Suprapubic skin (tissue), 4 donors: ENCODE measurements at places on chromosomes 3 and 15. TPM values are rescaled to one million over a fixed set of nuclear protein-coding genes. Genes with fewer than 3 reads are reported as not detected.

DNA sequence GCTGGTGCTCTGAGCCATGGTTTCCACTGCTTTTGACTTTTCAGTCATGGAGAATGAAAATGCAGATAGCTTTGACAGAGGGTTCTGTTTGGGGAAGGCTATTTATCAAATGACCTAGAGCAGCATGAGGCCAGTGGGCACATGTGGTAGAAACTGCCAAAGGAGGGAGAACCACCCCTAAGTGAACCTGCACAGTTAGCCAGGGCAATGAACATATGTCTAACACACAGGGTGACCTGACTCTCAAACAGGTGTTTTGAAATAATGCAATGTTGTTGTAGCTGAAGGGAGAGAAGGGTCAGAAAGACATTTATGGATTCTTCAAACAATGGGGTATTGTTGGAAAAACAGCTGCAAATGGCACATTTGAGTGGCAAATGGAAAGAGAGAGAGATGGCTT lies 174.4 kb upstream of the FAM3D start:
- H3K36me3 ChIP-seq = no peaks in the 10 kb centered on the region
- H3K27ac ChIP-seq = no peak overlapping the region
- no peak for DNase-seq
- no peak overlapping the region for H3K4me3 ChIP-seq
- no peaks in the 10 kb centered on the region for H3K27me3 ChIP-seq

- H3K4me1 ChIP-seq = peaks cover 11% of the 10 kb centered on the region
- DNase-seq = no peak
- H3K27me3 ChIP-seq = peaks cover 24% of the 10 kb centered on the region
- no peak overlapping the region for H3K27ac ChIP-seq
Measured at GRCh38 chr15:96348112-96349027, 17.9 kb downstream of the NR2F2 start.

DNA sequence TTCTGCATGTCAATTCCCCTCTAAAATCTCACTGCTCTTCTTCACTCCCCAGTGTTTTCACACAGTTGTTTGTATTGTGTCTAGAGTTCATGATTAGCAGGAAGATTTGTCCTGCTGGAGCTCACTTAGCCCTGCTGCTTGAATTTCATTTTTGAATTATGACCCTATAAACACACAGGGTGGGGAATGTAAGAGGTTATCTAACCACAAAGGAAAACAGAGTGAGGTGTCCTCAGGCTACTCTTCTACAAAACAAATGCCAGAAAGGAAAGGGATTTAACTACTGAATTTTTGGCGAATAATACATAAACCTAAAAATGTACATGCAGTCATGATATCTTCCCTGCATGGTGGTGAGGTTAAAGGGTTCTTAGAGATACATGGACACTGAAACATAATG lies 215.1 kb upstream of the CNTN4 start:
- no peaks in the 10 kb centered on the region for H3K4me1 ChIP-seq
- no peak overlapping the region for H3K4me3 ChIP-seq
- no peak for DNase-seq
- H3K27ac ChIP-seq = no peak overlapping the region

DNA sequence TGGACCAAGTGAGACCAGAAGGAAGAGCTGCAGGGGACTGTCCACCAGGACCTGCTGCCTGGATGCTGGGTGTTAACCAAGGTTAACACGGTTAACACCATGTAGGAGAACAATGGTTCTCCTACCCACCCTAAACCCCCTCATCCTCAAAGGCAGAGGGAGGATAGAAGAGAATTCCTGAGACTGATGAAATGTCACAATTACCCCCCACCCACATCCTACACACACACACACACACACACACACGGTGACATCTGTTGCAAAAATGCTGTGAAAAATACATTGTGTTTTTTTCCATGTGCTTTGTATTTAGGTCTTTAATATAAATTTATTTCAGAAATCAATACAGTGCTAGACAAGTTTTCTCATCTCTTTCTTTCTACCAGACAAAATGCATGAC lies 113.9 kb upstream of the HES1 start:
- no peak overlapping the region for H3K27ac ChIP-seq
- DNase-seq = no peak
- H3K4me3 ChIP-seq = no peak overlapping the region
- no peaks in the 10 kb centered on the region for H3K36me3 ChIP-seq

DNA sequence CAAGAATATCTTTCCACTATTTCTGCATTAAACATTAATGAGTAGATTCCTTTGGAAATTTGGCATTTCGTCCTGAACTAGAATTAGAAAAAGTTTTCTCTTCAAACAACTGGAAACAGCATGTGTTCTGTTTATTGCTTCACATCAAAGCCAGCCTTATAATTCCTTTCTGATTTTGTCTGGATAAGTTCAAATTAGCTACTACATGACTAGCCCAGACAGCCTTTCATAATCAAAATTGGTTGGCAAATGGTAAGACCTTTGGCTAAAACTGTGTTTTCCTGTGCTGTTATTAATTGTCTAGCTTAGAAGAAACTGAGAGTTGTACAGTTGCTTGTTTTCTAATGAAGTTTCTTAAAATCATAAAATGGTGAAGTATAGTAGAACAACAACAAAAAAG lies 52.7 kb upstream of the P3H2 start:
- DNase-seq = no peak
- no peak overlapping the region for H3K4me3 ChIP-seq
- no peaks in the 10 kb centered on the region for H3K36me3 ChIP-seq
- no peak overlapping the region for H3K27ac ChIP-seq
- no peaks in the 10 kb centered on the region for H3K27me3 ChIP-seq

GRCh38 chr3:186922224-186922623 lies 8.1 kb upstream of the ST6GAL1 start:
- no peaks in the 10 kb centered on the region for H3K36me3 ChIP-seq
- H3K4me1 ChIP-seq = peaks cover 3% of the 10 kb centered on the region
- no peak overlapping the region for H3K4me3 ChIP-seq
- no peaks in the 10 kb centered on the region for H3K27me3 ChIP-seq
- DNase-seq = no peak
- no peak overlapping the region for H3K27ac ChIP-seq

- H3K27me3 ChIP-seq = no peaks in the 10 kb centered on the region
- H3K27ac ChIP-seq = no peak overlapping the region
- peaks cover 23% of the 10 kb centered on the region for H3K4me1 ChIP-seq
Measured at GRCh38 chr3:46312991-46313390, 40.9 kb upstream of the CCR2 start.

DNA sequence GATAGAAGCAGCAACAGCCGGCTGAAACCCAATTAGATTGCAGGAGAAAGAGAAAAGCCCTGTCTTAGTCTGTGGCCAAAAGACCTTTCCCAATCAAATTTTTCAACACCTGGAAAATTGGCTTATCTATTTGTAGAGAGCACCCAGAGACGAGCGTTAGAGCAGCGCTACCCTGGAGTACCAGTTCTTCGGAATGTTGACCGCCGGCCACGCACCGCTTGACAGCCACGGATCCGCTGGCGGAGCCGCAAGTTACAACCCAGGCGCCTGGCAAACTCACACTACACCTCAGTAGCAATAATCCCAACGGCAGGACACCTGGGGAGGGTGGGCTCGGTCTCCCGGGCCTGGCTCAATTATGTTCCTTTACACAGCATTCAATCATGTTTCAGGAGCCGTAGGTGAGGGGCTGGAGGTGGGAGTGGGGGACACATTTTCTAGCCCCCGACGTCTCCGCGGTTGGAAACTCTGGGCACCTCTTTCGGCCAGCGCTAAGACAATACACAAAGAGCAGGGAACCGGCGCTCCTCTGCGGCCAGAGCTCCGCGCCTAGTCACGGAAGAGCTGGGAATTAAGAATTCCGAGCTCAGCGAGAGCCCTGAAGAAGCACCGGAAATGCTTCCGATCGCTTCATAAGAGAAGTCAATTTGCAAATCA lies 1.2 kb downstream of the MB21D2 start:
- DNase-seq = peak; percentile 82
- peak overlapping the region; percentile 88 for H3K4me3 ChIP-seq
- no peaks in the 10 kb centered on the region for H3K27me3 ChIP-seq
- peak overlapping the region; percentile 94 for H3K27ac ChIP-seq
- H3K4me1 ChIP-seq = peaks cover 18% of the 10 kb centered on the region

- H3K4me1 ChIP-seq = no peaks in the 10 kb centered on the region
- H3K27me3 ChIP-seq = no peaks in the 10 kb centered on the region
- no peaks in the 10 kb centered on the region for H3K36me3 ChIP-seq
- no peak overlapping the region for H3K4me3 ChIP-seq
Measured at GRCh38 chr15:53110999-53111398, 320.9 kb upstream of the ONECUT1 start.

DNA sequence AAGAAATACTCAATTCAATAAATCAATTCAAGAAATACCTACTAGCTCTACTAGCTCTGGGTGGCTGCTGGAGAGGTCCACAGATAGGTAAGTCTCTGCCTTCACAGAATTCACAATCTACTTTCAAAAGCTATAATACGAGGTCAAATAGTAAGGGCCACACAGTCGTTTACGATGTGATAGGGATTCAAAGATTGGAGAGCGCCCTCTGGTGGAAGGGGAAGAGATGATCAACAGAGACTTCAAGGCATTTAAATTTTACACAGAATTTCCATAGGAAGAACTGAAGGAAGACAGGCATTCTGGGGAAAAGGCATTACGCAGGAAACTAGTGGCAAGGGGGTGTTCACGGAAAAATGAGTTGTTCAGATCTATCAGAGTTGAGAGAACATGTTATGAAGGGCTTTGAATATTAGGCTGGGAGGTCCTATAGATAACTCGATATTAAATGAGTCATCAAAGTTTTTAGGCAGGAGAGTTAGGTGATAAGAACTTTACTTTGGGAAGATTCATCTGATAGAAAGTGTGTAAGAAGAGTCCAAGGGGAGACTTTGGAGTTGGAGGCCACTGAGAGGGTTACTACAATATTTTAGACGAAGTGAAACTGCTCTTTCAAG lies 128.8 kb downstream of the FRMD5 start:
- no peak overlapping the region for H3K4me3 ChIP-seq
- no peaks in the 10 kb centered on the region for H3K4me1 ChIP-seq
- no peaks in the 10 kb centered on the region for H3K27me3 ChIP-seq
- no peak overlapping the region for H3K27ac ChIP-seq

GRCh38 chr15:83491486-83491885 lies 44.3 kb downstream of the SH3GL3 start:
- no peaks in the 10 kb centered on the region for H3K4me1 ChIP-seq
- H3K27me3 ChIP-seq = no peaks in the 10 kb centered on the region

GRCh38 chr15:62625429-62626033 lies 417.0 kb upstream of the TPM1 start:
- DNase-seq = no peak
- no peaks in the 10 kb centered on the region for H3K4me1 ChIP-seq
- H3K27me3 ChIP-seq = no peaks in the 10 kb centered on the region
- H3K27ac ChIP-seq = peak overlapping the region; percentile 11
- no peak overlapping the region for H3K4me3 ChIP-seq
- H3K36me3 ChIP-seq = no peaks in the 10 kb centered on the region

- DNase-seq = no peak
- H3K36me3 ChIP-seq = no peaks in the 10 kb centered on the region
- peaks cover 15% of the 10 kb centered on the region for H3K4me1 ChIP-seq
- no peak overlapping the region for H3K27ac ChIP-seq
- H3K27me3 ChIP-seq = peaks cover 10% of the 10 kb centered on the region
Measured at GRCh38 chr3:126291537-126291936, 65.7 kb downstream of the KLF15 start.

- no peaks in the 10 kb centered on the region for H3K4me1 ChIP-seq
- H3K36me3 ChIP-seq = no peaks in the 10 kb centered on the region
- no peaks in the 10 kb centered on the region for H3K27me3 ChIP-seq
- H3K27ac ChIP-seq = no peak overlapping the region
- H3K4me3 ChIP-seq = no peak overlapping the region
Measured at GRCh38 chr3:190970560-190970959, 108.1 kb upstream of the GMNC start.

- no peak overlapping the region for H3K27ac ChIP-seq
- no peaks in the 10 kb centered on the region for H3K36me3 ChIP-seq
- no peak overlapping the region for H3K4me3 ChIP-seq
- H3K4me1 ChIP-seq = no peaks in the 10 kb centered on the region
- H3K27me3 ChIP-seq = no peaks in the 10 kb centered on the region
Measured at GRCh38 chr15:83714939-83715628, 61.2 kb downstream of the ADAMTSL3 start.

C3orf62 gene
- 8.4 TPM for total RNA-seq

CAMK2N2 gene
- total RNA-seq = not detected

ROPN1 gene
- 1.4 TPM for total RNA-seq
